ENCODE measurements at places on chromosomes 6 and 20.

DNA sequence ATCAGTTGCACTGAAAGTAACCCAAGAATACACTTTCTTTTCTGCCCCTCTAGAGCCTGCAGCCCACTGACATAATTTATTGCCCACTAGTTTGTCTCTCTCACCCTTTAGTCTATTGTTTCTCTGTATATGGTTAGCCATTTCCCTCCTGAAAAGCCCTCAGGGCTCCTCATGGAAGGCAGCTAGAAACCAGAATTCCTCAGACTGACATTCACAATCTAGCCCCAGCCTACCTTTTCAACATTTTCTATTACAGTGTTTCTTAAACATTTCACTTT, 21.4 kb upstream of the PAQR8 start:
- no peak for DNase-seq

GRCh38 chr6:45923831-45924391, 91.7 kb downstream of the CLIC5 start:
- no peak for DNase-seq

DNA sequence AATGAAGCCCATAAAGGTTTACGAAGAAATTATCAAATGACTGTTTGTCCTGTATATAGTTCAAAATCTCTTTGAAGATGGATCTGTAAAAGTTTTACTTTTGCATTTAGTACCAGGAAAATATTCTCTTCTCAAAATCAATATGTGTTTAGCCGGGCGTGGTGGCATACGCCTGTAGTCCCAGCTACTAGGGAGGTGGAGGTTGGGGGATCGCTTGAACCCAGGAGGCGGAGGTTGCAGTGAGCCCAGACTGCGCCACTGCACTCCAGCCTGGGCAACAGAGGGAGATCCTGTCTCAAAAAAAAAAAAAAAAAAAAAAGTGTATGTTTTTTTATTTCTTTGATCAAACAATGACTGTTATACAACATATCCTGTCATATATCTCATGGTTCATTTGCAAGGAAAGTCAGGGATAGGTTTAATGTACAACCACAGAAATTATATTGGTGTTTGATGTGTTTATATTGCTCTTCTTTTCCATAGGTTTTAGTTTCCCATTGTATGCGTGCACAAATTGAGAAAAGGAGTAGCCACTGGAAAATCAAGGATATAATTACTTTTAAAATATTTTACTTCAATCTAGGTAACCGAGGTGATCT, 40.1 kb downstream of the SOX4 start:
- DNase-seq = no peak

DNA sequence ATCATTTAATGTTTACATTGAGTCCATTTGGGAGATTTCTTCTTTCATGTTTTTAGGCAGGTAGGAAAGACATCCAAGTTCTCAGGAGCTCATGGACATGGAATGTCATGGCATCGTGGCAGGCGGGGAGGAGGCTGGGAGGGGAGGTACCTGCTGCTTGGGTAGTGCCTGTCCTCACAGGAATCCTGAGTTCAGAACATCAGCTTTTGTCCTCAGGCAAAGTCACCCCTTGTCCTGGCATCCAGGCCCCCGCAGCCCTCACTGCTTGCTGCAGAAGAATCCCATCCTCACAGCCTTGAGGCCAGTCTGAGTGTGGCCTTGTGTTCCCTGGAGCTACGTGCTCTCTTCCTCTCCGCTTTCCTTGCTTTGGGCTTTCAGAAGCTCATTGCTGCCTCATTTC, 157.4 kb downstream of the CFAP61 start:
- DNase-seq = no peak

GRCh38 chr20:3749087-3749688, 16.7 kb downstream of the HSPA12B start:
- no peak for DNase-seq

GRCh38 chr20:46076806-46077205, 13.0 kb downstream of the NCOA5 start:
- no peak for DNase-seq

GRCh38 chr6:127058936-127059335, 59.5 kb upstream of the RSPO3 start:
- DNase-seq = no peak

DNA sequence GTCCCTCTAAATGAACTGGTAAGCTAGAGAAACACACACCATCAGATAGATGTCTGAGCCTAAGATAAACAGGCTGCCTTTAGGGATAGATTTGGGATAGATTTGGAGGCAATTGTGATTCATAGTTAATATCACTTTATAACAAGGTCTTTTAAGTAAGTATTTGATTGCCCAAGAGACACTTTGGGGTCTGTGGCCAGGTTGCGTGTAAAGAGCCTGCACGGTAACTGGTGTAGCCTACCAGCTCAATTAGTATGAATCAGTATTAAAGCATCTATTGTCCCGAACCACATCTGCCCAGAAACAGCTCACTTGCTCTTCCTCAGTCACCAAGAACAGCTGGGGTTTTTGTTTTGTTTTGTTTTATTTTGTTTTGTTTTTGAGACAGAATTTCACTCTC, 193.3 kb downstream of the SASH1 start:
- no peak for DNase-seq

GRCh38 chr20:53964501-53965253, 105.7 kb downstream of the BCAS1 start:
- no peak for DNase-seq

- DNase-seq = no peak
Observed at GRCh38 chr6:40779409-40779808, 192.2 kb upstream of the LRFN2 start.

GRCh38 chr6:7178280-7178679, 70.5 kb downstream of the RREB1 start:
- no peak for DNase-seq

- DNase-seq = no peak
Observed at GRCh38 chr6:15843226-15843625, 180.4 kb upstream of the DTNBP1 start.

GRCh38 chr6:33877982-33878535, 74.3 kb upstream of the MLN start:
- no peak for DNase-seq

DNA sequence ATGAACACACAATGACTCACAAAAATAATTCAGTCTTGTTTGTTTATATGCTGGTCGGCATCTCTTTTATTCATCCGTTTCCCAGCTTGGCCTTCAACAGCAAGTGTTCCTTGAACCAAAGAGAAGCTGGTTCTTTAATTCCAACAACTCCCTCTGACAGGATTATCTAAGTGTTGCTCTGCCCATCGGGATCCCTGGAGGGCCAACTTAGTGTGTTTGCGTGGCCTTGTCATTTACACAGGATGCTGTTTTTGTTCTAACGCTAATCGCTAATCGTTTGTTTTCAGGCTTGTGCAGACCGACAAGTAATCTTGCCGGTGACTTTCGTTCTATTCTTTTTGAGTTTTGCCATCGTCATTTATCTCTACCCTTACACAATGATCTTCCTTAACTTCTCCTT, 267.4 kb upstream of the EXOC2 start:
- no peak for DNase-seq

DNA sequence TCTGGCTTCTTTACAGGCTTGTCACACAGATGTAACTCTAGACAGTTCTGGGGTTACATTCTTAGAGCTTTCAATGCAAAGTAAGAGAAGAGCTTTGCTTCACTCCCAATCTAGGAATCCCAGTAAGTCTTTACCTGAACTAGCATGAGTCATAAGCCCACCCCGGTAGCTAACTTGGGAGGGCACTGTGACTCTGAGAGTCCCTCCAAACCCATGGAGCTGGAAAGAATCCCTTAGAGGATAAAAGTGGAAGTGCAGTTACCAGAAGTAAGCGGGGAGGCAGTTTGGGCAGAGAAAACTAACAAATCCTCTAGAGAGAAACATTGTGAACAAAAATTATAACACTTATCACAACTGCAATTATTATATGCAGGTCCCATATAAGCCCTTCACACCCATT, 84.0 kb upstream of the SMLR1 start:
- no peak for DNase-seq

GRCh38 chr6:39128832-39129231, 13.8 kb upstream of the SAYSD1 start:
- no peak for DNase-seq

DNA sequence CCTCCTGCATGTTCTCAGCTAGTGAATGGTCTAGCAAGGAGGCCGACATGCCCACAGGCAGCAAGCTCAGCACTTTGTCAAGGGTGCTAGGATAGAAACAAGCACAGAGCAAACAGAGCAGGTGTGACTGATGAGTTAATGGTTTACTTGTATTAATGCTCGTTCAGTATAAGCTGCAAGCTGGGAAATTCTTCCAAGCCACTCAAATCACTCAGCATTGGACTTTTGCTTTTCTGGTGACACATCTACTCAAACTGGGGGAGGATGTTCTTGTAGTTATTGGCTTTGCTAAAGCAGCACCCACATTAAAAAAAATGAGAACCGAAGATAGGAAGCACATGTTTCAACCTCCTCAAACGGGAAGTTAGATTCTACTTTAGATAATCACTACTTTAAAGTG, 43.1 kb upstream of the NEDD9 start:
- no peak for DNase-seq

GRCh38 chr6:150006961-150007464, 18.3 kb downstream of the RAET1L start:
- DNase-seq = no peak

DNA sequence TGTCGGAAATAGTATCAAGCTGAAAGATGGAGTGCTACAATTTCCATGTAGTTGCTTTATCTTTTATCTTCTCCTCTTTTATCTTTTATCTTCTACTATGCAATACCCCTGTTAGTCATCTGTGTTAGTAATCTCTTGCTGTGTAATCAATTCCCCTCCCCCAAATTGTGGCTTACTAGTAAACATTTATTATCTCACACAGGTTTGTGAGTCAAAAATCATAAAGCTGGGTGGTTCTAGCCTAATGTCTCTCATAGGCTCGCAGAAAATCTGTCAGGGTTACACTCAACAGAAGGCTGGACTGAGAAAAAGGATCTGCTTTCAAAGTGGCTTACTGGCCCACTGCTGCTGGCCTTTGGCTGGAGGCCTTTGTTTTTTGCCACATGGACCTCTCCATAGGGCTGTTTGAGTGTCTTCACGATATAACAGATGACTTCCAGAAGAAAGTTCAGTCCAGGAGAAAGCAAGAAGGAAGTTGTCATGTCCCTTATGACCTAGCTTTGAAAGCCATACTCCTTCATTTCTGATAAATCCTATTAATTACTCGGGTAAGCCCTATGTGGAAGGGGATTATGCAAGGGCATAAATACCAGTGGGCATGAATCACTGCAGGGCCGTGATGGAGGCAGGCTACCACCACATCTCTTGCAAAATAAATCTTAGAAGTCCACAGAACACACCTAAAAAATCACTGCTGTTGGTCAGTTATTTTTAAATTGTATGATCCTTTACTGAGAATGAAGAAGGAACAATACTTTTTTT, 24.5 kb upstream of the PTCHD4 start:
- no peak for DNase-seq

DNA sequence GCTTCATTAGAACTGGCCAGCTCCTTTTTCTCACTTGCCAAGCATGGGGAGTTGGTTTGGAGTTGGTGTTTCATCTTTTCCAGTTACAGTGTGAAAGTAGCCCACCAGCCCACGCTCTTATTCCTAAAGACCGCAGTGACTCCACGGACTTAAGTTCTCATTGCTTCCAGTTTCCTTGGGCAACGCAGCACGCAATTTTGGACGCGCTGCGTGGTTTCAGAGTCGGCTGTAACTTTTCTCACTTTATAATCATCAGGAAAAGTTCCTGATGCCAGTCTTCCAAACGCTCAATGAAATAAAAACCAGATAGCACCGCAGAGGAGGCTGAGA, 381 bp upstream of the PEX7 start:
- DNase-seq = no peak

- DNase-seq = no peak
Observed at GRCh38 chr6:139475646-139476045, 101.2 kb upstream of the CITED2 start.

DNA sequence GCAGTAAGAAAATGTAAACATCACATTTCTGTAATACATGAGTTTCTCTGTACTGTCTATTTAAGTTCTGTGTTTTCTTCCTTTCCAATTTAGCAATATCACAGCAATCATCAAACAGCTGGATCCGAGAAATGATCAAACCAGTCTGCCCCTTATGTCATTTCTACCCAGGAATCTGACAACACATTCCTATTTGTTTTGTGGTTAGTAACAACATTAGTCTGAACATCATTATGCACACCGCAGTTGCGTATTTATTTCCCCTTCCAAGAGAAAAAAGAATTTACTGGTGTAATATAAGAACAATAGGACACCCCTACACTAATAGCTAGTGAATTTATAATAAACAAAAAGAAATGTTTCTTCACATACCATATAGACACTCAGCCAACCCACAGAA, 179.5 kb downstream of the BTBD9 start:
- no peak for DNase-seq

GRCh38 chr6:134295953-134296553, 21.9 kb downstream of the SGK1 start:
- no peak for DNase-seq

DNA sequence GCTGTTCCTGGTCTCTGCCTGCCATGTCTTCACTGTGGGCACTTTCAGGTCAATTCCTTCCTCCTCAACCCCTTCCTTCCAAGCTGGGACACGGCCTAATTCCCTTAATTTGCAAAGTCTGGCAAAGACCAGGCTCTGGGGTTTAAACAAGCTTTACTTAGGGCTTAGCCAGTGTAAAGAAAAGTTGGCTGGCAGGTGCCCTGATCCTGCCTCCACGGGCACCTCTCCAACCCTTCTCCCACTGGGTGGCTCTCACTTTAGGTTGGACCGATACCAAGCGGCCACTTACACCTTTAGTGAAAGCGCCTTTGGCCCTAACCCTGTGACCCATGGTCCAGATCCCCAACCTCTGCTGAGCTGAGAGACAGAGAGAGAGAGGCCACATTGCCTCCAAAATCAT, 13.7 kb upstream of the MLN start:
- DNase-seq = no peak

GRCh38 chr6:137736911-137737310, 130.1 kb upstream of the TNFAIP3 start:
- DNase-seq = no peak

DNA sequence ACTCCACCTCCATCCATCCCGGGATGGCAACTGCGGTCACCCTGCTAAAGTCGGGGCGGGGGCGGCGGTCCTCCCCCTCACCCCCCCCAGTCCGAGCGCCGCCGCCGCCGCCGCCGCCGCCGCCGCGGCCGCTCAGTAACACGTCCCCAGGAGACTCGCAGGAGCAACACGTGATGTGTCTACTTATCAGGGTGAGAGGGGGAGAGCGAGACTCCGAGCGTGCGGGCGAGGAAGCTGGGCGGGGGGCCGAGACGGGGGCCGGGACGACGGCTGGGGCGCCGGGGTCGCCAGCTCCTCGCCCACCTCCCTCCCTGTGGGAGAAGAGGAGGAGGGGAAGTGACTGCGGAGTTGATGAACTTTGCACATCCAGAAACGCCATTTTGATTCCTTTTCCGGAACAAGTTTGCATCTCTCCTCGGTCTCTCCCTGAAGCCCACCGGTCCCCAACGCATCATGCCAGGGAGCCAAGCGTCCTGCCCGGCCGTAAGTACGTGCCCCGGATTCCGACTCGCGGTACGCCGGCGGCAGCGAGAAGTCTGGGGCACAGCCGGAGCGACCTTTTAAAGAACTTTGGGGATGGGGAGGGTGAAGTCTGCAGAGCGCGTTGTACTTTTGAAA, at the start of gene RREB1:
Gene RREB1, plus strand, starts transcription at position 384 of the 618 bp plus-strand sequence. CDS start 73,951 bp downstream, outside the sequence.
- no peak for DNase-seq
